Cardiac fibroblast (primary cell): ENCODE measurements at places on chromosomes 16 and 17.
A peak's percentile ranks its signal among the peaks of the same experiment; 100 is the strongest.

- DNase-seq, result peak; percentile 87
Observed at GRCh38 chr17:7213895-7214299, 5.7 kb downstream of the DLG4 start.

- DNase-seq, result no peak
Observed at GRCh38 chr16:64361753-64362152, 760.1 kb downstream of the CDH11 start.

DNA sequence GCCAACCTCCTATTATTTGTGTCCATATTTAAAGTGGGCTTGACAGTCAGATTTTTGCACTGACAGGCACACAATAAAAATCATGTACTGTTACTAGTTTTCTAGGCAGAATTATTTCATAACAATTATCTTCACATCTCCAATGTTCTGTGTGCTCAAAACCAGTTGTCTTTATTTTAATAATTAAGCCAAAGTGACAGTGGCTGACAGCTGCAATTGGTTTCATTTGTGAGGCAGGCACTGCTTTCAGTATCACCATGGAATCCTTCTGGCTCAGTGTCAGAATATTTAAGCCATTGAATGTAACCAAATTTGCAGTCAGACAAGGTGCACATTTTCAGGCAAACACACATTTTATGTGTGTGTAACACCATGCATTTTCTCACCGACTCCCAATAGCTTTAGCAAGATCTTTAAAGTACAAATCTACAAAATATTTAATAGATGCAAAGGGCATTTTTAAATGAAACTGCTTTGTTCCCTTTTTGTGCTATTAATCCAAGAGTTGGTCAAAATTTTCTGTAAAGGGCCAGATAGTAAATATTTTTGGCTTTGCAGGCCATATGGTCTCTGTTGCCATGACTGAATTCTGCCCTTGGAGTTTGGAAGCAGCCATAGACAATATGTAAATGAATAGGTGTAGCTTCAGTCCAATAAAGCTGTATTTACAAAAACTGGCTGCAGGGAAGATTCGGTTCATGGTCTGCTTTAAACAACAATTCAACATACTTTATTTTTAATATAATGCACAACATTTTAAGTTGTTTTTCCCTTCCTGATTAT is 486.0 kb downstream of the KCNJ2 start:
- DNase-seq, result no peak

- no peak for DNase-seq
Observed at GRCh38 chr17:74641224-74641957, 17.9 kb upstream of the CD300E start.
